Uterus (tissue), 4 donors: ENCODE measurements at places on chromosomes 7 and 10. TPM values are rescaled to one million over a fixed set of nuclear protein-coding genes. Genes with fewer than 3 reads are reported as not detected.

SPDYE11 gene
- total RNA-seq = not detected

- DNase-seq = peak; percentile 64
Measured at GRCh38 chr7:134605978-134606923, 40.4 kb upstream of the BPGM start.

DNA sequence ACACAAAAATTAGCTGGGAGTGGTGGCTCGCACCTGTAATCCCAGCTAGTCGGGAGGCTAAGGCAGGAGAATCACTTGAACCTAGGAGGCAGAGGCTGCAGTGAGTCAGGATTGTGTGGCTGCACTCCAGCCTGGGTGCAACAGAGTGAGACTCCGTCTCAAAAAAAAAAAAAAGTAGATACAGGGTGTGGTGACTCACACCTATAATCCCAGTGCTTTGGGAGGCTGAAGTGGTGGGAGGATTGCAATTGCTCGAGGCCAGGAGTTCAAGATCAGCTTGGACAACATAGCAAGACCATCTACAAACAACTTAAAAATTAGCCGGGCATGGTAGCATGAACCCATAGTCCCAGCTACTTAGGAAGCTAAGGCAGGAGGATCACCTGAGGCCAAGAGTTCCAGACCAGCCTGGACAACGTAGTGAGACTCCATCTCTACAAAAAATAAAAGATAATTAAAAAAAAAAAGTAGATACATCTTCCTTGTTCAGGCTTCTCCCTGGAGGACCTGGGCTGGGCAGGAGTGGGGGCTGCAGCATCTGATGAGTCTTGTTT lies 2.0 kb downstream of the MOSPD3 start:
- no peak for DNase-seq

ZNF503 gene
- 30.5 TPM for total RNA-seq

DNA sequence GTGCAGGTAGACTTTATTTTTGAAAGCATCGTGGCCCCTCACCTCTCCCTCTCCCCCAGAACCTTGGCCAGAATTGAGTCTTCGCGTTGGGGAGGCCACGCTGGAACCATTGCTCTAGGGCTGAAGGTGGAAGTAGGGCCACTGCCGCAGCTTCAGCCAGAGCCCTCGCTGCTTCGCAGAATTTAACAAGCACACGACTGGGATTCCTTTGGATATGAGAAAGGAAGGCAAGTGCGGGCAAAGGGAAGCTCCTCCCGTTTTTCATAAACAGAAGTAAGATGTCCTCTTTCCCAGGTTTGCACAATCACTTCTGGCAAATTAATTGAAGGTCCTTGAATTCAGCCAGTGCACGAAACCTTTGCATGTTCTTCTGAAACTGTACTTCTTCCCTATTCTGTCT lies 168.1 kb downstream of the CCDC3 start:
- DNase-seq = no peak

DNA sequence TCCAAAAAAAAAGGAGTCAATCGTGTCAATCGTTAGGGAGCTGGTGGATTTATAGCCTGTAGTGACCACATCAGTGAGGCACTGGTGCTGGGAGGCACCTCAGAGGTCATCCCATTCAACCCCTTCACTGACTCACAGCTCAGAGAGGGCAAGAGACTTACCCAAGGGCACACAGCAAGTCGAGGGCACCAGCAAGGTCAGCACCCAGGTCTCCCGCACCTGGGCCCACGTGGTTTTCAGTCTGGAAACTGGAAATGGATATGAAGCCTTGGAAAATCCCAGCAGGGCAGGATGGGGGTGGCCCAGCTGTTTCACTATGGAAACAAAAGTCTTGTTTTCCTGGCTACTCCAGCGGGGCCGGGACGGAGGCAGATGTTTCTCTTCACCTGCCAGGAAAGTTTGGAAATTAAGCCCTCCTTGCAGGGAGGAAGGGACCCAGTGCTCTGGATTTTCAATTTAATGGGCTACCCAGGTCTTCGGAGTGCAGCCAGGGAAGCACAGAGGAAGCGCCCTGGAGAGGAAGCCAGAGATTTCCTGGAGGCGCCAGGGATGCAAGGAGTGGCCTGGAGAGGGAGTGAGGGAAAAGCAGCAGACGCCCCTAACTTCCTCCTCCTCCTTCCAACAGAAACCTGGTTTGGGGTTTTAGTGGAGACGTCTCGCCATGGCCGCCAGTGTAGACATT lies 157.2 kb upstream of the TNRC18 start:
- no peak for DNase-seq

FAM180A gene
- 6.3 TPM for total RNA-seq

GRCh38 chr10:570628-571163 lies 118.8 kb downstream of the DIP2C start:
- no peak for DNase-seq

DNA sequence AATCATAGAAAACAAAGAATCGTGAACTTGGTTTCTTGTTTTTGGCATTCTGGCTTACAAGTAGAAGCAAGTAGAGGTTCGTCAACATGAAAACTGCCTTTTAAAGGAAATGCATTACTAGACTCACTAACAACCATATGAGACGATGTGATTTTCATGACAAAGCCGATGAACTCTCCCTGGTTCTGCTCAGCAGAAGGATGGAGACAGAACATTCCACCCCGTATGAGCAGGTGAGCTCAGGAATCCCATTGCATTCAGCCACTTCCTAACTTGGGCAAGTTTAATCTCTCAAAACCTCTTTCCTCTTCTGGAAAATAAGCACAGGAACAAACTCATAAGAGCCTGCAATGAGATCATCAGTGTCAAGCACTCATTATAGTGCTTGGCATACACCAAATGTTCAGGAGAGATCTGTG lies 57.4 kb upstream of the SVIL start:
- no peak for DNase-seq

GRCh38 chr7:6218329-6218728 lies 54.1 kb downstream of the CYTH3 start:
- no peak for DNase-seq

GRCh38 chr10:106765241-106765754 lies 399.2 kb downstream of the SORCS1 start:
- DNase-seq = no peak

- peak; percentile 20 for DNase-seq
Measured at GRCh38 chr10:88389456-88389855, 193.7 kb downstream of the RNLS start.

CHST3 gene
- 17.9 TPM for total RNA-seq
